ENCODE measurements at places on chromosomes 12 and 14.

DNA sequence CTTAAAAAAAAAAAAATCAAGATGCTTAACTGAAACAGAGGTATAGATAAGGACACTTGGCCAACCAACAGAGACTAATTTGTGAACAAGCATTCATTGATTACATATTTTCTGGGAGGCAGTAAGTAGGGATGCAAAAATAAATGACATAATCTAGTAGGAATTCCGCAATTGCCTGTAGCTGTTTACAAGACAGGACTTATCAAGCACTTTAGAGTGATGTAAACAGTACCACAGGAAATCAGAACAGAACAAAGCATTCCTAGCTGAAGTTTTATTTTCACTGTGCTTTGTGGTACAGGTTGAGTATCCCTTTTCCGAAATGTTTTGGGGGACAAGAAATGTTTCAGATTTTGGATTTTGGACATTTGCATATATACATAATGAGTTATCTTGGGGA is 68.2 kb upstream of the FGD4 start:
- no peak for DNase-seq

DNA sequence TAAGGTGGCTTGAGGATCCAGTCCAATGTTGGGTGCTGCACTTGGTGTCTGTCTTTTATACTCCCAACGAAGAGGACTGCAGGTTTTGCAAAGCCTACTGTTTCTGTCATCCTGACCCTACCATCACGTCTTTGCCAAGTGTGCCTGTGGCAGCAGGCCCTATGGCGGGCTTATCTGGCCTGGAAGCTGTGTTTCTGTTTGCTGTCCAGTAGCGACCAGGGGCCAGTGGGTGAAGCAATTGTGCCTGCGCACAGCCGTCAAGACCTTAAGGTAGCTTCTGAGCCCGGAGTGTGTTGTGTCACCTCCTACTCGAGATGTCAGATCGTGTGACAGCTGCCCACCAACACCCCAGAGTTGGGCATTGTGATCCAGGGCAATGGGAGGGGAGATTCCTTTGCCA is 62.7 kb downstream of the DDX51 start:
- DNase-seq, result no peak

- DNase-seq, result no peak
Measured at GRCh38 chr14:49659526-49660455, 24.7 kb upstream of the DNAAF2 start.

- DNase-seq, result no peak
Measured at GRCh38 chr14:38404616-38405015, 148.7 kb upstream of the CLEC14A start.

DNA sequence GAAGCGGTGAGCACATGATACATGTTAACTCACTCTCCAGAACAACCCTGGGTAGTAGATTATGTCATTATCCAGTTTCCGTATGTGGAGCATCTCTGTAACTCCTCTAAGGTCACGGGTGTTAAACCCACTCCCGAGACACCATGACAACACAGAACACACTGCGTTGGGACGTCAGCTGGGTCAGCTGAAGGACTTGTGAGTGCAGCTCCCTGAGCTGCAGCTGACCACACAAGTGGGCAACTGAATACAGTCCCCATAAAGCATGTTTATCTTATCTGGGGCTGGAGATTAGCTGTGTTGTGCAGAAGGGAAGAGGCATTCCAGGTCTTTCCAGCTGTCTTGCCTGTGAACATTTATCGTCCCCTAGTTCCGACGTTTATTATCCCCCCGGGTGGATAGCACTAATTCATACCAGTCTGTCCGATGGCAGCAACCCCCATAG is 211.5 kb downstream of the CHST11 start:
- DNase-seq, result no peak

DNA sequence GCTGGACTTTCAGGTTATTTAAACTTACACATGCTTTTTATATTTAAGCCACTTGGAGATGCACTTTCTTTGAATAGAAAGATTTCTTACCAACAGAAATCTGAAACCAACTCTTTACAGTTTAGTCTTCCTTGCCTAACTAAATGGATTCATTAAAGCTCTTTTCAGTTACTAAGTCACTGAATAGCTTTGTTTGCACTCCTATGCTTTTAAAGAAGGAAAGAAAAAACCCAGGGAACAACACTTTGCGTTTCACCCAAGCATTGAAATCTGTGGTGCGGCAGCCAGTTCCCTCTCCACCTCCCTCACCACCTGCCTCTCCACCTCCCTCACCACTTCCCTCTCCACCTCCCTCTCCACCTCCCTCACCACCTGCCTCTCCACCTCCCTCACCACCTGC is 70.3 kb downstream of the RIMBP2 start:
- no peak for DNase-seq

DNA sequence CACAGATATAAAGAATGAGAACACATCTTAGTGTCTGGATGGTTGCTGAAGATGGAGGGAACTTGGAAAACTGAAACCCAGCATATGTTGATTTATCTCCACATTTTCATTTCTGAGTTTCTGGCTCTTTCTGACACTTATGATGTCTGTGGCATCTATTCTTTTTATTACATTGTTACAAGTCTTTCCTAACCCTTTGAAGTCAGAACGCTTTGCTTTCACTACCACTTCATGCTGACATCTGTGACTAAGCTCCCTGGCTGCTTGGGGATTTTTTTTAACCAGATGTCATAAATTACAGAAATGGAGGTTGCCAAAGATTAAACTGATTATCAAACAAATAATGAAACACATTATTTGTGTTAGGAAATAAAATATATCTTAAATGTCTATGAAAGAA is 188.7 kb downstream of the KITLG start:
- no peak for DNase-seq

DNA sequence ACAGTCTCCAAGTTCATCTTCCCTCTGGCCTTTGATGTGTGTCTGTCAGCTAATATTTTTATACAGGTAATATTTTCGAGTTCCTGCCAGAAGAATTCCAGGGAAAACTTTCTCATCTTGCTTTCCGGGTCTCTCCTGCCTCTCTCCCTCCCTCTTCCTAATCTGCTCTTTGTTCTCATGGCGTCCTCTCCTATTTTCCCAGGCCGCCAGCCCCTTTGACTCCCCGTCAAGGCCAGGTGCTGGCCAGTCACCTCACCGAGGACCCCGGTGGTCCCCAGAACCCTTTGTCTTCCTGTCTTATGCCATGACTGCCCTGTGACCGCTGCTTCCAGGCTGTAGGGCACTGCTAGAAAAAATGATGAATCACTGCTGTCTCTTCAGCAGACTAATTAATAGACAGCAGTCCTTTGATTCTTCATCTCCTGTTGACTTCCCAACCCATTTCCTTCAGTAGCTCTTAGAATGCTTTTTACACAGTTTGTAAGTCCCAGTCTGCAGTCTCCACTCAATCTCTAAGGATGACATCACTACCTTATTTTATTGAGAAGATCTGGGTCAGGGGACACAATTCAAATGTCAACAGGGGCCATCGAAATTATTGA is 40.7 kb downstream of the PPFIBP1 start:
- no peak for DNase-seq

DNA sequence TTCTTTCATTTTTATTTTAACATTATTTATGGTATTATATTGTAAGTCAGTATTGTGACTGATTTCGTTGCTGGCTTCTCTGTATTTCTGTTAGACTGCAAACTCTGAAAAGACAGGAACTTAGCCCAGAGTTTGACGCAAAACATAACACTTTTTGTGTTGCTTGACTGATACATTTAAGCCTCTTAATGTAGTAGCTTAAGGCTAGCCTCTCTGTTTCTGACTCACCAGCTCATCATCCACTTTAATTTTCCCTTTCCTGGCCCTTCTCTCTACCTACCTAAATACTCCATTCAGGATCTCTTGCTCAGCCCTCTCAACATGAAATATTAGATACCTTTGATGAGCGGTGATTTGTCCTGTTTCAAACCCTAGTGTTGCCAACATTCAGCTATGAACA is 420.6 kb downstream of the LRFN5 start:
- no peak for DNase-seq

DNA sequence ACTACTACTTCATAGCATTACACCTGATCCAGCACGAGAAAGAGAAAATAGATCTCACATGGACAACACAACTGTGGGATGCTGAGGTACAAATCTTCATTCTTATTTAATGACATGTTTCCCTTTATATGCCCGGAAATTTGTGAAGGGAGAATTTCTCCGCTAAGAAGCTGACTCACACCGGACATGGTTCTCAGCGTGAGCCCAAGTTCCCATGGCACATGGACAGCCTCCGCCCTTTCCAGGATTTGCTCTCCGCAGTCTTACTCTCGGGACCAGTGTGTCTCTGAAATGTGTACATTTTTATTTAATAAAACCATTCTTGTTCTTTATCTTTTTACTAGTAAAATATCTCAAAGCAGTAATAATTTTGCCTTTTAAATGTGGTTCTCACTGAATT is 1154.8 kb downstream of the TMEM121 start:
- no peak for DNase-seq

- no peak for DNase-seq
Measured at GRCh38 chr12:106380954-106381353, 23.4 kb downstream of the POLR3B start.

- no peak for DNase-seq
Measured at GRCh38 chr12:132140501-132140900, 3.6 kb downstream of the DDX51 start.

GRCh38 chr12:112111931-112112330 is 3.3 kb upstream of the NAA25 start:
- DNase-seq, result no peak

GRCh38 chr12:104677441-104678089 is 220.8 kb downstream of the CHST11 start:
- no peak for DNase-seq

DNA sequence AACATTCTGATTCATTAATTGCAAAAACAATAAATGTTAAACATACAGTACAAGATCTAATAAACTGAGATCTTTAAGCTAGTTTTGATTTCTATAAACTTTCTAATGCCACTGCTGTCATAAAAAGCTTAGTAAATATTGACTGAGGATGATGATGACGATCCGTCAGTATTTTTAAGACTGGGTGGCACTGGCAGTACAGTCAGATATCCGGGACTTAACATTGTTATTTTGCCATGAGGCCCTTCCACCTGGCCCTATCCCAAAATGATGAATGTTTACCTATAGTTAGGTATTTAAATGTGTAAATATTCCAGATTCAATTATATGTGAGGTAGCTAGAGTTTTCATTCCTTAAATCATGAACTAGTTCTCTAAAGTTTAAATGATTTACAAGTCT is 158.5 kb downstream of the FOXA1 start:
- DNase-seq, result no peak

GRCh38 chr12:27673101-27673718 is 23.0 kb upstream of the REP15 start:
- no peak for DNase-seq

GRCh38 chr12:78181544-78182162 is 351.0 kb downstream of the NAV3 start:
- no peak for DNase-seq

DNA sequence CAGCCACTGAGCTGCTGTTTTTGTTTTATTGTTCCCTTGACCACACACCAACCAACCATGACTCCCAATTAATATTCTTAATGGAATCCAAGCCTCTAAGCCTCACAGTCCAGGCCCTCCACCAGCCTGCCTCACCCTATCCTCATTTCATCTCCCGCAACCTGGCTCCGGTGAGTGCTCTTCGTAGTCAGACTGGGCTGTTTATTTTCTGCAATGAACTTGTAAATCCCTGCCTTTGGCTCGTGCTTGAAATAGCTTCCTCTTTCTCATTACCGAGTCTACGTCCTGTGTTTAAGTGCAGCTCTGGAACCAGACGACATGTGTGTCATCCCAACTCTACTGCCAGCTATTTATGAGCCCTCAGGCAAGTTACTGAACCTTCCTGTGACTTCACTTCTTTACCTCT is 12.4 kb upstream of the ETFBKMT start:
- DNase-seq, result no peak

- DNase-seq, result no peak
Measured at GRCh38 chr12:114355389-114356088, 50.4 kb downstream of the TBX5 start.

DNA sequence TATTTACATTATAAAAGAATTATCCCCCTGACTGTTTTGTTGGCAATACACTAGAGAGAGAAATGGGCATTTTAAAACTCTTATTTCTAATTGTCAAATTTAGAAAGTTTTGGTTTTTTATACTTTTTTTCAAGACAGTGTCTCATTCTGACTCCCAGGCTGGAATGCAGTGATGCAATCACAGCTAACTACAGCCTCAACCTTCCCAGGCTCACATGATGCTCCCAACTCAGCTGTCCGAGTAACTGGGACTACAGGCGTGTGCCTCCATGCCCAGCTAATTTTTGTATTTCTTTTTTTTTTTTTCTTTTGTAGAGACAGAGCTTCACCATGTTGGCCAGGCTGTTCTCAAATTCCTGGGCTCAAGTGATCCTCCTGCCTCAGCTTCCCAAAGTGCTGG is 8.3 kb upstream of the OR11H6 start:
- DNase-seq, result no peak

DNA sequence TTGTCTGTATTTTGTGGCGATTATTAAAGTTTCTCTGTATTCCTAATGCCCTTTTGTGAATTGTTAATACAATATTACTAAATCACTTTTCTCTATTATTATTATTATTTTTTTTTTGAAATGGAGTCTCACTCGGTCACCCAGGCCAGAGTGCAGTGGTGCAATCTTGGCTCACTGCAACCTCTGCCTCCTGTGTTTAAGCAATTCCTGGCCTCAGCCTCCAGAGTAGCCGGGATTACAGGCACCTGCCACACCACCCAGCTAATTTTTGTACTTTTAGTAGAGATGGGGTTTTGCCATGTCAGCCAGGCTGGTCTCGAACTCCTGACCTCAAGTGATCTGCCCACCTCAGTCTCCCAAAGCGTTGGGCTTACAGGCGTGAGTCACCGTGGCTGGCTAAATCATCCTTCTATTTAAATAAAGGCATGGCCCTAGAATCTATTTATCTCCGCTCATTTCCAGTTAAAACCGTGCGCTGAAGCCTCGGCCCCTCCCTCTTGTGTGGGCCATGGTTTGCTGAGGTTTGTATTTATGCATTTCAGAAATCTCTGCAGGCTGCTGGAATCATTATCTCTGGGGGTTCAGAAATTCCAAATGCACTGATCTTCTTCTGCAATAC is 1136.4 kb upstream of the TMEM132C start:
- no peak for DNase-seq

GRCh38 chr12:25761356-25761755 is 197.1 kb upstream of the RASSF8 start:
- no peak for DNase-seq

GRCh38 chr14:53360829-53361228 is 207.7 kb upstream of the DDHD1 start:
- no peak for DNase-seq

DNA sequence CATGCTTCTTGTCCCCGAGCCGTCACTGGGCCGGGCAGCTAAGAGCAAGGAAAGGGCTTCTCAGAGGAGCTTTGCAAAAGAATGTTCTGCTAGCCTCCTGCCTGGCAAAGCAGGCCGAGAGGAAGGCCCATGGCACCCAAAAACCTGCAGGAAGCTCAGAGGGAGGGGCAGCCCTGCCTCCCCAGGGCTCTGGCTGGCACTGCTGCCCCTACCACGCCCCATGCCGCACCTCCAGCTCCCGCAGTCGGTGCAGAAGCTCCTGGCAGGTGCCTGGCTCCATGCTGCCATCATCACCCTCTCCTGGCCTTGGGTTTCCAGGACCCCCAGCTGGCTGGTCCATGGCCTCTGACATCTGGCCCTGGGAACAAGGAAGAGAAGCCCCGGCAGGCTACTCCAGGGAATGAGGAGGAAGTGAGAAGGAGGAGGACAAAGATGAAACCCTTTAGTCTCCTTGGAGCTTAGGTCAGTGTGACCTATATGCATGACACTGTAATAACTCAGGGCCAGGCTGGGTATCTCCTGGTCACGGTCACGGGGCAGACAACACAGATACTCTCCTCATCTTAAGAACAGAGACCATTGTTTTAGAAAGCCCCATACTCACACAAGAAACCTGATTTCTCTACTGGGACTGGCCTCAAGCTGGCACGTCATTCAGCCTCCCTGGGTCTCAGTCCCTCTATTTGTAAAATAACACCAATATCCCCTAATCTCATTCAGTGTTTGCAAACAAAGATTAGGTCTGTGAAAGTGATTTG is 24.3 kb downstream of the NCKAP5L start:
- no peak for DNase-seq
